Stimulated activated CD4-positive, alpha-beta T cell treated with anti-CD3 and anti-CD28 coated beads, Interleukin-2, amount 100 ng/mL, for 48 hours (primary cell): ENCODE measurements at places on chromosomes 2 and 18.

- no peak for DNase-seq
These were observed 12.5 kb upstream of the LBH start for GRCh38 chr2:30218814-30219213.

- DNase-seq = no peak
These were observed 574 bp downstream of the NIFK start for GRCh38 chr2:121736140-121736461.

DNA sequence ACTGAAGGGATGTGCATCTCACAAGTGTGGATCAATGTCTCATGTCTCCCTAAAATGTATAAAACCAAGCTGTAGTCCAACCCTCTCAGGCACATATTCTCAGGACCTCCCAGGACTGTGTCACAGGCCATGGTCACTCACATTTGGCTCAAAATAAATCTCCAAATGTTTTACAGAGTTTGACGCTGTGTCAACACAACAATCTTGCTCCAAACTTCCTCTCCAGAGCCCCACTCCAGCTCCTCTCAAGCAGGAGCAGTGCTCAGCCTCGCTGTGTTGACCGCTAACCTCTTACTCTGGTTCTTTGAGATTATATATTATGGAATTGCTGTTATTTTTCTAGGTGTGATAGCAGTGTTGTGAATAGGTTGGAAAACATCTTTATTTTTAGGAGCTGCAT is 56.2 kb downstream of the CYP27C1 start:
- no peak for DNase-seq

DNA sequence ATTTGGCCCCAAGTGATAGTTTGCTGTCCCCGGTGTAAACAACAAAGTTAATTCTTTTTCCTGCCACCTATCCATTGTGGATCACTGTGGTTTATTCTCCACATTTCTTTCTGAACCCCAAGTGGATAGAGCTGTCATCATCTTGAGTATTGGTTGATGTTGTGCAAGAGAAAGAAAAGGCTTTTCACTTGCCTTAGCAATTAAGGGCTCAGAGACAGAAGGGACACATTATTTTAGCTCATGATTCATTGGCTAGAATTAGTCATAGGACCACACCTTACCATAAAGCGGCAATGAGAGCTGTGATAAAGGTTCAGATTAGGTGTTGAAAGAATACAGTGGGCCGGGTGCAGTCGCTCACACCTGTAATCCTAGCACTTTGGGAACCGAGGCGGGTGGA is 442.1 kb upstream of the DCC start:
- DNase-seq = no peak

DNA sequence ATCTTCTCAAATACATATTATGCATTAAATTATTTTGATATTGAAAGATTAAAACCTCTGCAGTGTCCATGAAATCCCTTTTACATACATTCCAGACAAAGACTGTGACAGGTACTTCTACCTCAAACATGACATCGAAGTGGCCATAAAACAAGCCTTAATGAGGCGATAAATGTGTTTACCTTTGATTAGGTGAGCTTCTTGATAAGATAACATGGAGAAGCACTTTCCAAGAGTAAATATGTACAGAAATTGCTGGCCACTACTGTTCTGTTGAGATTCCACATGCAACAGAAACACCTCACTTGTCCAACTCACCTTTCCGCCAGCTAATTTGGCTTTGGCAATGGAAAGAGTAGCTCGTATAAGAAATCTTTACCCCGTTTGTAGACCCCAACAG is 55.2 kb downstream of the ZEB2 start:
- no peak for DNase-seq

DNA sequence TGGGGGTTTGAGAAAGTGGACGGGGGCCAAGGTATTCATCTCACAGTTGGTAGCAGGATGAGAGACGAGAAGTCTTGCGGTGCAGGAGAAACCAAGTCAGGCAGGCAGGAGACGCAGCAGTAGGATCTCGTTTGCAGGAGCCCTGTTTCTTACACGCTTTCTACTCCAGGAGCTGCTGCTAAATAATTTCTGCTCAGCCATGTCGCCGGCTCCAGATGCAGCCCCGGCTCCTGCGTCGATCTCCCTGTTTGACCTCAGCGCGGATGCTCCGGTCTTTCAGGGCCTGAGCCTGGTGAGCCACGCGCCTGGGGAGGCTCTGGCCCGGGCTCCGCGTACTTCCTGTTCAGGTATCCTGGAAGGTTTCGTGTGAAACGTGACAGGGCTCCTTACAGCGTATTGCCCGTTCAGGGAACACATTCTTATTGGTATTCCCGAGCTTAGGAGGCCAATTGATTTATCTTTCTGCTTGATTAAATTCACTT is 494 bp downstream of the ANKZF1 start:
- DNase-seq = peak; percentile 54

- no peak for DNase-seq
These were observed 64.0 kb downstream of the AAK1 start for GRCh38 chr2:69579536-69579935.

- DNase-seq = peak; percentile 56
These were observed 44.6 kb downstream of the FAM124B start for GRCh38 chr2:224357098-224357901.

DNA sequence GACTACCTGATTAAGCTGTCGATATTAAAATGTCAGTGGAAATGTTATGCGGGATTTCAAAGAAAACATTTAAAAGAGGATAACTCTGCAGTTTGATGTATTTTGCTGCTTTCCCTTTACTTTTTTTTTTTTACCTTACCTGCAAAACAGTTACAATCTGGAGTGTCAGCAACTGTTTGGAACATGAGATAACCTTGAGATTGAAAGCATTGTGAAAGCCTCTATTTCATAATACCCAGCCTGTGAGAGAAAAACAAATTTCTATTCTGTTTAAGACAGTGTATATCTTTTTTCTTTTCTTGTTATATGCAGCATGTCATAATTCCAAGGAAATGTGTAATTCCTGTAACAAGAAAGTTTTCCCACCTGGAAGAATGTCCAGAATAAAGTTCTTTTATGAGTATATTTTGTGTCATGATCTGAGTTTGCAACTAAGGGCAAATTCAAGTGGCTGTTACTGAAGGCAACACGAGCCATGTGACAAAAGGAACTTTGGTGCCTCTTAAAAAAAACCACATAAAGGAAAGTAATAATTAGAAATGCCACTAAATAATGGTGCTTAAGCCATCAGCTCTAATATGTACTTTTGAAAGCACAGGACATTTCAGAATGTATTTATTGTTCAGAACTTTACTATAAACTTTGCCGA is 297.0 kb upstream of the DSEL start:
- no peak for DNase-seq

- no peak for DNase-seq
These were observed 16.4 kb downstream of the MAP3K19 start for GRCh38 chr2:135030826-135031225.

DNA sequence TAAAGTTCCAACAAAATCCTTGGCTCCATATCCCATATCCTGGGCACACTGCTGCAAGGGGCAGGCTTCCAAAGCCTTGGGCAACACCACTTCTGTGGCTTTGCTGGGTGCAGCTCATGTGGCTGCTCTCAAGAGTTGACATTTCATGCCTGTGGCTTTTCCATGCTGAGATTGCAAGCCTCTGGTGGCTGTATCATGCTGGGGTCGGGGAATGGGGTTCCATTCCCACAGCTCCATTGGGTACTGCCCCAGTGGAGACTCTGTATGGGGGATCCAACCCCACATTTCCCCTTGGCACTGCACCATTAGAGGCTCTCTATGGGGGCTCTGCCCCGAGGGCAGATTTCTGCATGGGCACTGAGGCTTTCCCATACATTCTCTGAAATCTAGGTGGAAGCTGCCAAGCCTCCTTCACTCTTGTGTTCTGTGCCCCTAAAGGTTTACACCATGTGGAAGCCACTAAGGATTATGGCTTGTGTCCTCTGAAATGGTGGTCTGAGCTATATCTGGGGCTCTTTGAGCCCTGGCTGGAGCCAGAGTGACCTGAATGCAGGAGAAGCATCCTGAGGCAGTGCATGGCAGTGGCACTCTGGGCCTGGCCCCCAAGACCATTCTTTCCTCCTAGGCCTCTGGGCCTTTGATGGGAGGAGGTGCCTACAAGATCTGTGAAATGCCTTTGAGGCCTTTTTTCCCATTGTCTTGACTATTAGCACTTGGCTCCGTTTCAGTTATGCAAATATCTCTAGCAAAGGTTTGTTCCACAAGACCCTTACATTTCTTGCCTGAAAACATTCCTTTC is 107.9 kb downstream of the PTGR3 start:
- no peak for DNase-seq
